Fibroblast of villous mesenchyme (primary cell): ENCODE measurements at places on chromosomes 2 and 18.

- peak; percentile 5 for DNase-seq
Observed at GRCh38 chr2:219002395-219003266, 9.4 kb upstream of the CRYBA2 start.

DNA sequence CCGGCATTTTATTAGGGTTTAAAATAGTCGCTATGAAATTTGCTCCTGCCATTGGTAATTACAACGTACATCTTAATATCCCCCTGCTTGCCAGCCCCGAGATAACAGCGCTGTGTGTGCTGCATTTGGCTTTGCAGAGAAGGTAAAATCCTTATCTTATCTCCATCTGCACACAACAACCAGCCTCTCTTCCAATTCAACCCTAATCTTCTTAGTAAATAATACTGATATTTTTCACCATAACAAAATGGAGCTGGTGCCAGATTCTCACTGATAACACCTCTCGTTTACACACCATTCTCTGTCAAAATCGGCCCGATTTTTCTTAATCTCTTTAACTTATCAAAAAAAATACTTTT lies 61.4 kb upstream of the SIX3 start:
- DNase-seq = no peak

- DNase-seq = no peak
Observed at GRCh38 chr2:64319896-64320295, 134.1 kb upstream of the LGALSL start.

GRCh38 chr18:47772374-47773248 lies 157.8 kb downstream of the SMAD2 start:
- peak; percentile 61 for DNase-seq

- DNase-seq = no peak
Observed at GRCh38 chr2:206353685-206354084, 79.2 kb downstream of the ZDBF2 start.

GRCh38 chr2:102983786-102984185 lies 222.0 kb downstream of the TMEM182 start:
- DNase-seq = no peak

- DNase-seq = peak; percentile 82
Observed at GRCh38 chr2:69798909-69799526, 30.4 kb upstream of the GMCL1 start.

DNA sequence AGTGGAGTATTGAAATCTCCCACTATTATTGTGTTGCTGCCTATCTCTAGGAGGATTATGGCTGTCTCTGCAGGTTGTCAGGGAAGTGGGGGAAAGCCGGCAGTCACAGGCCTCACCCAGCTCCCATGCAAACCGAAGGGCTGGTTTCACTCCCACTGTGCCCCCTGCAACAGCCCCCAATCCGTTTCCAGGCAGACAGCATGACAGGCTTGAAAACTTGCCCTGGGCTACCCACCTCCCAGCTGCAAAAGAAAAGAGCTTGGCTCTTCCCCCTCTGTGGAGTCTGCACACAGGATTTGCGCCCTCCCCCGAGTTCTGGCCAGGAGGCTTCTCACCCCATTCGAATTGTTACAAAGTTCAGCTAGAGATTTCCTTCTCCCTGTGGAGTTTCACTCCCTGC lies 87.4 kb upstream of the MSTN start:
- DNase-seq = no peak

- DNase-seq = no peak
Observed at GRCh38 chr2:27198627-27199026, 13.2 kb upstream of the ATRAID start.

DNA sequence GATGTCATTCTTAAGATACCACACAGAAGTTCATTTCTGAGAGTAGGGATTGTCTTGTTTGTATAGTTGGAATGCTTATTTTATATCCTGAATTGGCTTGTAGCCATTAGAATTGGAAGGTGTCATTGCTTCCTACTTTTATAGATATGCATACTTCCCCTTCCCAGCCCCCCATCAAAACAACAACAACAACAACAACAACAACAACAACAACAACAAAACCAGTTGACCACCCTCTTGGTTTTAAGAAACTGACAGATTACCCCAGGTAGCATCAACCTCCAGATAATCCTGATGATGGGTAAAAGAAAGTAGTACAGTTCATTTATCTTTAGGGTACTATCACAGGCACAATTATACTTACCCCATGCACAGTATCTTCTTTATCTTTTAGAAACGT lies 20.0 kb downstream of the PHLPP1 start:
- DNase-seq = no peak

GRCh38 chr18:30616414-30616813 lies 426.1 kb downstream of the DSC3 start:
- no peak for DNase-seq

GRCh38 chr18:13376298-13376840 lies 157.8 kb downstream of the LDLRAD4 start:
- DNase-seq = no peak

GRCh38 chr2:54572262-54572635 lies 116.1 kb downstream of the SPTBN1 start:
- peak; percentile 95 for DNase-seq

GRCh38 chr2:155141418-155141817 lies 442.9 kb downstream of the KCNJ3 start:
- no peak for DNase-seq
